HEK293T (cell line): ENCODE measurements at places on chromosomes 13 and 19.
A peak's percentile ranks its signal among the peaks of the same experiment; 100 is the strongest.

DNA sequence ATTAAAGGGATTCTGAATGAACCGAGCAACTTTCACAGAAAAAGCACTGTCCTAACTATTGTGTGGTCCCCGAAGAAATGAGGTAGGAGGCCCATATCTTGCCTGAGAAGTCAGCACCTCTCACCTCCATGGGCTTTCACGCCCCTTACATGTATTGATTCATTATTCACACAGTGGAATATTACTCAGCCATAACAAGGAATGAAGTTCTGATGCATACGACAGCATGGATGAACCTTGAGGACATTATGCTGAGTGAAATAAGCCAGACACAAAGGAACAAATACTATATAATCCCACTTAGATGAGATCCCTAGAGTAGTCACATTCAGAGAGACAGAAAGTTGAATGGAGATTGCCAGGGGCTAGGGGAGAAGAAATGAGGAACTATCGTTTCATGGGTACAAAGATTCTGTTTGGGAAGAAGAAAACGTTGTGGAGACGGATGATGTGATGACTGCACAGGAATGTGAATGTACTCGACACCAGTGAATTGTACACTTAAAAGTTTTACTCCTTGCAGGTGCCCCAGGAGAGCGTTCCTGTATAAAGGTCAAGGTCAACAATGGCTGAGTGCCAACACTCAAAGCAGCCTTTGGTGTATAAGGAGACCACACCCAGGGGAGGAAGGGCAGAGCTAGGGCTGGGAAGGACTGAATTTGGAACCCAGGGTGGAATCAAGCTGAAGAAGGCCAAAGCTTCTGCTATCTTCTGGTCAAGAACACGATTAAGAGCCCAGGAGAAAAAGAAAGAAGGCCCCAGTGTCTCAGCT is 22.5 kb downstream of the ZIC5 start:
- DNase-seq, result no peak

GRCh38 chr19:49716154-49716553 is 25.2 kb downstream of the CPT1C start:
- DNase-seq, result no peak

- peak; percentile 22 for DNase-seq
Observed at GRCh38 chr13:31234729-31235128, 35.0 kb downstream of the B3GLCT start.

- no peak for DNase-seq
Observed at GRCh38 chr13:26599860-26600259, 42.4 kb downstream of the WASF3 start.

DNA sequence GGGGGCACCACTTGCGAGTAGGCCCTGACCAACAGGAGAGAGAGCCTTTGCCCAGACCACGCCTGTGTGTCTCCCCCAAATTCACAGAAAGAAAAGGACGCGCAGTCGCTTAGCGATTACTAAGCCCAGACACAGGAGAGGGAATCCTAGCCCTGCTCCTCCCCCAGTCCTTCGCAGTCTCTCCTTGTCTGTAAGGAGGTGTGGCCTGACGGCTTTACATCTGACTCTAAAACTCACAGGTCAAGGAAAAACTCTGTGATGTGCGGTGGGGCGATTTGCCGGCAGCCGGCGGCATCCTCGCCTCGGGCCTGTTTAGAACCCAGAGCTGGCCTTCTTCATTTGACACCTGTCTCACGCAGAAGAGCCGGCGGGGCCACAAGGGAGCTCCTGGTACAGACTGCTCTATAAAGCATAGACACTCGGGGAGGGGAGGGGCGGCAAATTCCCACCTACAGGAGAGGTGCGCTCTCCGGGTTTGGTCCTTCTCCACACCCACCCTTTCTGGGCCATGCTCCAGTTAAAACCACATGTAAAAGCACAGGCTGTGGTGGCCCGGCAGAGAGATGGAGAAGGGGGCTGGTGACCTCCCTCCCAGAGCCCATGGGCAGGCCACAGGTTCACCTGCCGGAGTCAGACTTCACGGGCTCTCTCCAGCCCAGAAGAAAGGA is 17.8 kb downstream of the GPR12 start:
- DNase-seq, result no peak

GRCh38 chr19:51702825-51703574 is 9.9 kb downstream of the SPACA6 start:
- DNase-seq, result no peak

DNA sequence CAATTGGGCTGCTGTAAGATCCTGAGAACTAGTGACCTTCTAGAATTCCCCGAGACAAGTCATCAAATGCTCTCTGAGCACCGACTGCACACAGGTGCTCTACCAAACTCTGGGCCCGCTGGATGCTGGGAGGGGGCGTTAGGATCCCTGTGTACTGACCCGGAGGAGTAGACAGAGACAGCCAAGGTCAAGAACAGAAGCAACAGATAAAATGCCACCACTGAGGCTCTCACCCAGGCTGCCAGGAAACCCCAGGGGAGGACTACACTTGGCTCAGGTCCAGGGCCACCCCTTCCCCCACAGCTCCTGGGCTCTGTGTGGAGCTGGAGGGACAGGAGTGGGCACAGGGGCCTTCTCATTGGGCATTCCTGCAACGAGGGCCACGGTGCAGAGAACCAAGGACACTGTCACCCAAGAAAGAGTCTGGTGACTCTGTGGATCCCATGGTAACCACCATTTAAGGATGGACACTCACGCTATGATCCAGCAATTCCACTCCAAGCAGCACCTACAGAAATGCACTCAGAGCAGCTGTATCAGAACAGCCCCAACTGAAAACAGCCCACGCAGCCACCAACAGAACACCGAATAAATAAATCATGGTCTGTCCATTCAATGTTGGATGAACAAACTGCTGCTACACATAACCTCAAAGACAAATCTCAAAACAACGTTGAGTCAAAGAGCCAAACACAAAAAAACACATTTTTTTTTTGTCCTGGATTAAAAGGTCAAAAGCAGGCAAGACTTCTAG is 16.8 kb upstream of the SLC35E1 start:
- DNase-seq, result no peak

DNA sequence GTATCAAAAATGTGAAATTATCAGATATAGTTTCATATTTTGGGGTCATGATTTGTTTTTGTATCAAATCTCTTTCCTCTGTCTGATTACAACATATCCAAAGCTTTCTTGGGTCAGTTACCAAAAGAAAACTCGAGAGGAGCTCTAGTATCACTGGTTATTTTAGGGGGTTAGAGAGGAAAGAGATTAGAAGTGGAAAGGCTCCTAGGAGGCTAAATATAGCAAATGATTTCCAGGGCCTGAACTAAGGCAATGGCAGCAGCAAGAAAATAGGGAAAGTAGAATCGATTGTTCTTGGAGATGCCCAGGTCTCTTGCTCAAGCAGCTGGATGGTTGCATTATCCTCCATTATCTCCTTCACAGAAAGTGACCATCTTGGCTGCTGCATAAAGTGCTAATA is 72.9 kb downstream of the NHLRC3 start:
- no peak for DNase-seq

DNA sequence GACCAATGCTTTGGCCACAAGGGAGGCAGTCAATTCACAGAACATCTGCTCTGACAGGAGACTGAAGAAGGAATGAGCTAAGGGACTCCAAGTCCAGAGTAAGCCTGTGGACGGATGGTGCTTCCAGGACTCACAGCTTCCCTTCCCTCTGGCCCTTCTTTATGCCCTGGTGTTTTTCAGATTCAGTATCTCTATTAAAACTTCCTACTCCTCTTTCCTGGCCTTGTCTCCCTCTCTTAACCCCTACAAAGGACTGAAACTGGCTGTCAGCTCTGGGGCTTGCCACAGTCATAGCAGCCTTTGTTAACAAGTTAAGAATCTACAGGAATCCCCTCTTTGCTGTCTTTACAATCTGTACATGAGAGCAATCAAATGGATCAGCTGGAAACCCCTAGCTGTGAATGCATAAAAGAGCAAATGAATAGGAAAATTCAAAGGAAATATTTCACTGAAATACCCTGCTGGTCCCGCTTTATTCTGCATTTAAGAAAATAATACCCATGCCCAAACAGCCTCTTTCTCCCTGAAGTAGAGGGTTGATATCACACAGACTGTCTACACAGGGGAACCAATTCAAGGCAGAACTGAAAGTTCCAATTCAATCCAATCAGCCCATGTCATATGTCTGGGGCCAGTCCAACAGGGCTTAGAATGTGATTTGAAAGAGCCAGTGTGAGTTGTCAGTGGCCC is 192.3 kb downstream of the MZT1 start:
- no peak for DNase-seq

DNA sequence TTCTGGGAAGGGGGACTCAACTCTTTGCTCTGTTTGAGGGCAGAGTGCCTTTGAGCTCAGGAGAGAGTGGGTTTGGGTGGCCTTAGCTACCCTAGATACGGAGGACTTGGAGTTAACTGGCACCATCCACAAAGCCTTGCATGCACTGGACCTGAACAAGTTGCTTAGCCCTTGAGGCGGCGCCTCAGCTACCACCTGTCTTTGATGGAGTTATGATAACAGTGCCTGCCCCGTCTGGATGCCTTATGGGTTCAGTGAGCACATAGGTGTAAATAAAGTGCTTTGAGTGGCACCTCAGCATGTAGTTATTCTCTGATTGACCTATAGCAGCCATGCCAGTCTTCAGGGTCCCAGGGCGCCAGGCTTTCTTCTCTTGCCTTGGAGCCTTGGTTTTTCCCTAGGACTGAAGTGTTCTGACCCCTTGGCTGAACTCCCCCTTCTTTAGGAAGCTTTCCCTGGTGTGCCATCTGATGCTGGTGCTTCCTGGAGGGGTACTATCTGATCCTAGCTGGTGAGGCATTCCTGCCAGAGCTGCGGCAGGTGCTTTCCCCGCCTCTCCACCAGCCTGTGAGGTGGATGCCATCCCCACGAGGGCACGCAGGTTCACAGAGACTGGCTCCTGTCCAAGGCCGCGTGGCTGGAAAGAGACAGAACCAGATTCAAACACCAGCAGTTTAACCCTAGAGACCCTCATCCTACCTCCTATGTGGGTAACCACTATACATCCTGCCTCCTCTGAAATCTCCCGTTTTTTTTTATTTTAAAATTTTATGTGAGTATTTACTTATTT is 5.8 kb downstream of the BCKDHA start:
- DNase-seq, result no peak

DNA sequence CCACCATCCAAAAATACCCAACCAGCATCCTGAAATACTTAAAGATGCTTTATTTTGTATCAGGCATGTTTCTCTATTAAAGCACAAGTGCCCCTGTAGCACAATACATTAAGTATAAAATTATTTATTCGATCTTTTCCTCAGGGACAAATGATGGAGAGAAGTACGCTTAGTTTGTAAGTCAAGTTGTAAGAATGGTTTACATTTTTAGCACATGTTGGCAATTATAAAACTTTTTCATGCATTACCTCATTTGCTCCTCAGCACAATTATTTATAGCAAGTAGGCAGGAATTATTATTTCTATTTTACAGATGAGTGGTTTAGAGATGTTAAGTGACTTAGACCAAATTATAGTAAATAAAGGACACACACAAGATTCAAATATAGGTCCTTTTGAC is 232.6 kb upstream of the HTR2A start:
- DNase-seq, result no peak

DNA sequence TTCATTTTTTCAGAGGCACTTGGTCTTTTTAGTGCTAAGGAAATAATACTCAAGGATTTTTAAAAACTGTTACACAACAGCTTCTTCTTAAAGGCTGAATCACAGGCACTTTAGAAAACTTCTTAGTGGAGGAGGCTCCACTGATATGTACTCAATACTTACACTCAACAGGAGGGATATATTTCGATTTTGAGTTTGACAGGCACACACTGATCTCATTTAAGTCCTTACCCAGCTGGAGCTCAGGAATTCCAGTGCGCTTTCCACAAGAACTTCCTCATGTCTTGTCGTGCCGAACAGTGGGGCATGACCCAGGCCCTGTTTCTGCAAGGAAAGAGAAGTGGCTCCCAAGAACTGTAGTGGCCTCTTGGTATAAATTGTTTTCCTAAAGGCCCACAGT is 103.8 kb downstream of the RGCC start:
- no peak for DNase-seq

DNA sequence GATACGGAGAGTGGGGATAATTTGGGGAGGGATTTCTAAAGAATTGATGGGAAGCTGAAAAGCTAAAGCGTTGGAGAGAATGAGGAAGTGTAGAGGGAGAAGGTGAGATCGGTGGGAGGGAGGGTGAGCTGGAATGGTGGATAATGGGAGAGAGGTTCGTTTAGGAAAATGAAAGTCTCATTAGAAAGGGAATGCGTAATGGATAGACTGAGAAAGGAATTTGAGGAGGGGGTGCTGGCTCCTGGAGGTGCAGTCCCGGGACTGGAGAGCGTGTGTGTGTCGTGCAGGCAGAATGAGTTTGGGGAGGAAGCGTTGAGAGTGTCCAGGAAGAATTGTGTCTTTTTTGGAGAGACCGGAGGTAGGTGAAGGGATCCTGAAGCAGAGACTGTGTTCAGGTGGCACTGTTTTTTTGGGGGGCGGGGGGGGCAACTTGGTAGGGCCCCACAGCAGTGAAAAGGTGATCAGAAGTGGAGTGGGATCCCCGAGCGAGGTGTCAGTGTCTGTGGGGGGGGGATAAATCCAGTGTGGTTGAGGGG is 1.4 kb downstream of the ACTN4 start:
- no peak for DNase-seq

DNA sequence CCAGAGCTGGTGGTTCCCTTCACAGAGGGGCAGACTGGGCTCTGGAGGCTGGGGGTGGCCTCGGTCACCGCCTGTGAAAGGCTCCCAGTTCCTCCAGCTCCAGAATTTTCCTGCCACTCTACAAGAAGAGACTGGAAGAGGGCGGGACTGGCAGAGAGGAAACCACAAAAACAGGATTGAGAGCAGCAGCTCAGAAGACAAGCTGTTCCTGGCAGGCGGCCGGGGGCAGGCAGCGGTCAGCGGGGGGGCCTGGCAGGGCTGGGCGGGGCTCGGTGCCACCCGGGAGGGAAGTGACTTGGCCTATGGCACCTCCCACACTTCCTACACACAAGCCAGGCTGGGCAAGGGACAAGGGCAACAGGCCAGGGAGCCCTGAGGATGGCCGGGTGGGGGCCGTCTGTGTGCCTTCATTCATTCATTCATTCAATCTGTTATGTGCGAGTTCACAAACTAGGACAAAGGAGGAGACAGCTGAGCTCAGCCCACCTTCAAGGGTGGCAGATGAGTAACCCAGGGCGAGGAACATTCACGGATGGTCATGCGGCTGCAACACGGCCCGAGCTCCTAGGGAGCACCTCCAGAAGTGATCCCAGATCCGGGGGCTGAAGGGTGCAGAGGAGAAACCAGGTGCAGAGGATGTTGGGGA is 16.9 kb upstream of the BTBD2 start:
- DNase-seq, result no peak

DNA sequence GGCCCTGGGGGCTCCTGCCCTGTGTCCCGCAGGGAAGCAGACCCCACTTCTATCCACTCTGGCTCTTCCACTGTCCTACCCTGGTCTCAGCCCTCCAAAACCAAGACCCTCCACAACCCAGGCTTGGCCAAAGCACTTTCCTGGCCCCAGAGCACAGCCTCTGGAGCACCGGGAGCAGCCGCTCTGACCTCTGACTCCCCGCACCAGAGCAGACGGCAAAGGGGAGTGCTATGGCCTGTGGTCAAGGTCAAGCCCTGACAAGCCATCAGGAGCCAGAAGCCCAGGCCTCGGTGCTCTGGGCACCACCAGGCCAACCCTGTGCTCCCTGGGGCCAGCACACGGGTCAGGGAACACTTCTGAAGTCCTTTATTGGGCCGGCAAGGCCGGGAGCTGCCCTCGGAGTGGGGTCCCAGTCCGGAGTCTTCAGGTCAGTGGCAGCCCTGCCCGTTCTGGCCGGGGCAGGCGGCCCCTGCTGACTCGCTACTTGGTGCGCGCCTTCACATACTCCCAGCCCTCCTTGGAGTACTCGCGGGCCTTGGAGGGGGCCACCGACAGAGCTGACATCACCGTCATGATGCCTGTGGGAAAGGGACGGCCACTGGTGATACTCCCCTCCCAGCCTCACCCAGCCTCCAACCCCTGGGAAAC is 2.1 kb downstream of the MICOS13 start:
- no peak for DNase-seq
